ENCODE measurements at places on chromosomes 5 and 9.

GRCh38 chr5:137400571-137400970 is 98.6 kb downstream of the SPOCK1 start:
- no peak for DNase-seq

GRCh38 chr9:80789831-80790230 is 899.5 kb downstream of the TLE1 start:
- no peak for DNase-seq

GRCh38 chr5:2633992-2634391 is 117.5 kb downstream of the IRX2 start:
- no peak for DNase-seq

DNA sequence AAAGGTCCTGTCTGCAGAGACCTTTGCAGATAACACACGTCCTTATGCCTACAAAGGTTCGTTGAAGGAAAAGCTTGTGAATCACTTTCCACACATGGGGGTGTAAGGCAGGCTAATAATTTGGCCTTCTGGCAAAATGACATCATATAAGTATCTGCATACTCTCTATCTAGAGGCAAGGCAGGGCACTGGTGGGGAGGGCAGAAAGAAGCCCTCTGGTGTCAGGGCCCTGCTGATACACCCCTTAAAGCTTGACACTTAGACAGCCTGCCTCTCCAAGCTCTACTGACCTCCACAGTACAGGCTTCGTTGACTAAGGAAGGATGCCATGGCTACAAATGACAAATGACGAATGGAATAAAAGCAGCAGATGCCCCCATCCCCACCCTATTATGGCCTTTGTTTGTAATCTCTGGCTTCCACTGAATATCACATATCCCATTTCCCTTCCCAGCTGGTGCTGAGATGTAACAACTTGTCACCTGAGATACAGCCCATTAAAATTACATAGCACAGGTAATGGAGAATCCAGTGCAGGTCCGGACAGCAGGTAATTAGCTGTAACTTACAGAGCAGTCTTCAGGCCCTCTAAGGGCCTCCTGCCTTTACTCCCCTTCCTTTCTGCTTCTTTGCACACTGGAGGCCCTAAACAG is 76.9 kb upstream of the IFNK start:
- no peak for DNase-seq

- no peak for DNase-seq
Observed at GRCh38 chr9:131525643-131526565, 5.2 kb downstream of the UCK1 start.

GRCh38 chr9:123312306-123312877 is 43.6 kb upstream of the CRB2 start:
- DNase-seq: no peak

GRCh38 chr5:152400846-152401245 is 4.2 kb downstream of the NMUR2 start:
- no peak for DNase-seq

- no peak for DNase-seq
Observed at GRCh38 chr5:126138281-126138931, 284.8 kb upstream of the GRAMD2B start.

DNA sequence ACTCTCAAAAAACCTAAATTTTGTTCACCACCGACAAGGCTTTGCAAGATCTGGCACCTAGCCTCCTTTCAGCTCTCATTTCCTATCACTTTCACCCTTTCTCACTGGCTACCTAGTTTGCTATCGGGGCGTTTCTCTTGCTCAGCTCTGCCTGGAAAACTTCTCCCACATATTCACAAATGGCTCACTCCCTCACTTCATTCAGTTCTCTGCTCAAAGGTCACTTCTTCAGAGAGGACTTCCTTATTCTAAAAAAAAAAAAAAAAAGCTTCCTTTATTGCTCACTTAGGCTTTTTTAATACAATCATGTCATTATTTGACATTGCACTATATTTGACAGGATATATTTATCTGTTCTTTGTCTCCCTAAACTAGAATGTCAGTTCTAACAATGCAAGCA is 2.1 kb upstream of the SLC25A46 start:
- DNase-seq: no peak

DNA sequence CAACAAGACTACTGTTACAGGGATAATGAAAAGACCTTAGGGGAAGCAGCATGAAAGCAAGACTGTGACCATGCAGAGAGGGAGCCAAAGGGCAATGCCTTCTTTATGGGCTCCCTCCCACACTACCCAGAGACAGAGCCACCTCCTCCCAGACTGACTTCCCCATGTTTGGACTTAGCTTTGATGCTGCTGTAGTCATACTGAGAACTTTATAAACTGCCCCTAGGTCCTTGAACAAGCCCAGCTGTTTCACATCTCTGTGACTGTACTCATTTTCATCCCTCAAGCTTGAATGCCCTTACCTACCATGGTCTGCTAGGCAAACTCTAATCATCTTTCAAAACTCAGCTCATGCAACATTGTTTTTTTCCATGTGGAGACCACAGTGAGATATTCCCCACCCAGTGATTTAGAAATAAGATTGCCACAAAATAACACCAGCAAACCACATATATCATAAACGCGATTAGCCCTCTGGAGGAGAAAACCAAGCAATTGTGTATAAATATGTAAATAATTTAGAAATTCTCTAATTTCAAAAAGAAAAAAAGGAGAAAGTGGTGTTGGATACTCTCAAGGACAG is 23.4 kb upstream of the FAM169A start:
- no peak for DNase-seq

DNA sequence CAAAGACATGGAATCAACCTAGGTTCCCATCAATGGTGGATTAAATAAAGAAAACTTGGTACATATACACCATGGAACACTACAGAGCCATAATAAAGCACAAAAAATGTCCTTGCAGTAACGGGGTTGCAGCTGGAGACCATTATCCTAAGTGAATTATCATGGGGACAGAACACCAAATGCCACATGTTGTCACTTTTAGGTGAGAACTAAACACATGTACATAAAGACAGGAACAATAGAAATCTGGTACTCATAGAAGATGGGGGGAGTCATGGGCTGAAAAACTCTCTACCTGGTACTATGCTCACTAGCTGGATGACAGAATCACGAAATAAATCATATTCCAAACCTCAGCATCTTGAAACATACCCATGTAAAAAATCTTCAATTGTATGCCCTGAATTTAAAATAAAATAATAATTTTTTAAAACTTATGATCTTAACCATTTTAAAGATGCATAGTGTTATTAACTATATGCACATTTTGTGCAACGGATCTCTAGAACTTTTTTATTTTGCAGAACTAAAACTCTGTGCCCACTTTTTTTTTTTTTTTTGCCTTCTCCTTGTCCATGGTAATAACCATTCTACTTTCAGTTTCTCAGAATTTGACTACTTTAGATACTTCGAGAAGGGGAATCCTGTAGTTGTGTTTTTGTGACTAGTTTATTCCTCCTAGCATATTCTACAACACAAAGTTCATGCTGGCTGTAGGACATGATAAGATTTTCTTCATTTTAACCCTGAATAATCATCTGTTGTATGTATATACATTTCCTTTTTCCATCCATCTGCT is 1081.6 kb upstream of the ACO1 start:
- DNase-seq: no peak

DNA sequence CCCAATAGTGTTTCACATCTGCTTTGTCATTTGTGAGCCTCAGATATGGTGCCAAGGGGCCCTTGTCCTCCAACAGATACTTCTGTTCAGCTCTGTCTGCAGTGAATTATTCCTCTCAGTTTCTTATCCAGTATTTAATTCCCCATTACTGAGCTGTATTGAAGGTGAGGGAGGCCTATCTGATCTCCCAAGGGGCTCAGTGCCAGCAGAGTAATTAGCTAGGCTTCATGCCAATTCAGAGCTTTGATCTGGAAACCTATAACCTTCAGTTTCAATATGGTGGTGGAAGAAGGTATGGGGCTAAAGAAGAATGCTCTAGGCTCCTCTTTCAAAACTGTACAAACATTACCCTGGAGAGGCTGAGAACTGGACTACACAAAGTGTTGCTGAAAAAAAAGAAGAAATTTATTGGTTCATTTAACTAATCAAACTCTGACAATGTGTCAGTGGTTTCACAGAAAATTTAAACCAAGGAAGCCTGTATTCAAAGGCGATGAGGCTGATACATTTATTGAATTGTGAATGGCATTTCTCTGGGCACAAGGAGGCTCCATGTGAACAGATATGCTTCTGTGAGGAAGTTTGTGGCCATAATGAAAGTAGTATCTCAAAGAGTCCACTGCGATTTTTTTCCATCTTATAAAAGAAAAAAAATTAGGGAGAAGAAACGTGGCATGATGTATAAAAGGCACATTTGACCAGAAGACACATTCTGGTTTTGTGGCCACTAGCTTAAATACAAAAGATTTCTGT is 397.8 kb downstream of the TLE4 start:
- DNase-seq: no peak

DNA sequence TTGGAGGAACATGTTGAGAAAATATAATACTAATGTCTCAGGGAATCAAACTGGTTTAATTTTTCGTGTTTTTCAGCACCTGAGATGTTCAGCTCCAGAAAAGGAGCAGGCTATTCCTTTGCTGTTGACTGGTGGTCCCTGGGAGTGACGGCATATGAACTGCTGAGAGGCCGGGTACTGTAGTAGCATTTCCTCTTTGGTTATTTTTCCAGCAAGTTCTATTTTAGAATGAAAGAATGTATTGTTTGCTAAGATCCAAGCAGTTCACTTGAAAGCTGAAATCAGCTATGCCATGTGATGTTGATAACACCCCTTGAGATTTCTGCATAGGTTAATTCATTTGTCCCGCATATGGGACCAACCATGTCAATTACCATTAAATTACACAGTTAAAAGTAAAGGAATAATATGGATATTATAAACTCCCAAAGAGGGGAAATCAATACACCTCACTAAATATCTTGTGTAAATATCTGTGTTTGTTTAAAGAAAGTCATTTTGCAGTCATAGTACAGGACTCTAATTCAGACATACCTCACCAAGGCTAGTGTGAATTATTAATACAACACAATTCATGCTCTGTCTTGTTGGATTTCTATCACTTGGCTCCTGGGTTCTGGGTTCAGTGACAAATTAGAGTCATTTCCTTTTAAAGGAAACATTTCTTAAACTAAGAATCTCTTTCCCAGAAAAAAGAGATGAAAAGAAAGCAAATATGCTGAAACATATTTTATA is 126.8 kb downstream of the STK32A start:
- DNase-seq: no peak

GRCh38 chr9:94779031-94779430 is 52.5 kb downstream of the AOPEP start:
- DNase-seq: no peak

- peak; percentile 21 for DNase-seq
Observed at GRCh38 chr5:149939546-149939945, 5.0 kb downstream of the PDE6A start.

Measured in lung microvascular endothelial cell (primary cell).